GF-D8 (cell line): ENCODE measurements at places on chromosomes 7 and 10.

- DNase-seq: no peak
Measured at GRCh38 chr7:3568516-3568915, 267.5 kb downstream of the SDK1 start.

GRCh38 chr10:71984126-71984808 lies 20.1 kb downstream of the CHST3 start:
- no peak for DNase-seq

DNA sequence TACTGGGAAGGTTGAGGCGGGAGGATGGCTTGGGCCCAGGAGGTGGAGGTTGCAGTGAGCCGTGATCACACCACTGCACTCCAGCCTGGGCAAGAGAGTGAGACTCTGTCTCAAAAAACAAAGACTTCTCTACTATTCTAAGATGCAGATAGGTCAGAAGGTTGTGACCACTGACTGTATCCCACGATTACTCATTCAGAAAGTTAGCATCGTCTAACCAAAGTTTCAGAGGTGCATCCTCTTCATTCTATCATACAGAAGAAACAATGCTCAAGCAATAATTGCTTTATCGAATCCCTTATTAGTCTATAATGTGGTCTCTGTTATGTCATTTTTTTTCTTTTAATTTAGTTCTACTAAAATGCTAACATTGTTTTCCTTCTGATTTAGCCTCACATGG lies 348.7 kb upstream of the LRGUK start:
- no peak for DNase-seq

- no peak for DNase-seq
Measured at GRCh38 chr10:23910291-23910690, 298.6 kb upstream of the KIAA1217 start.

DNA sequence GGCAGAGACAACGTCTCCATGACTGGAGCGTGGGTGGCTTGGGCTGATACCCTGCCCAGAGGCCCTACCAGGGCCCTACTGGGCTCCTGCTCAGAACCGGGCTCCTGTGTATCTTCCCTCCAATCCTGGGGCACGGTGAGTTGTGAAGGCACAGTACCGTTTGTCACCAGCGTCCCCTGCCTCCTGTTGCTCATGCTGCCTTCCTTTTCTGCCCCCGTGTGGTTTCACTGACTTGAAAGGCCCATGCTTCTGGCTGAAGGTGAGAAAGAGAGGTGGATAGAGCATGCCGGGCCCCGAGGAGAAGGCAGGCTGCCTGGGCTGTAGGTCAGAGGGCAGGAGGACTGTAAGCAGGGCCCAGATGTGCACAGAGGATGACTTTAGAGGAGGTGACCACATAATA lies 9.1 kb upstream of the DMBT1 start:
- no peak for DNase-seq

DNA sequence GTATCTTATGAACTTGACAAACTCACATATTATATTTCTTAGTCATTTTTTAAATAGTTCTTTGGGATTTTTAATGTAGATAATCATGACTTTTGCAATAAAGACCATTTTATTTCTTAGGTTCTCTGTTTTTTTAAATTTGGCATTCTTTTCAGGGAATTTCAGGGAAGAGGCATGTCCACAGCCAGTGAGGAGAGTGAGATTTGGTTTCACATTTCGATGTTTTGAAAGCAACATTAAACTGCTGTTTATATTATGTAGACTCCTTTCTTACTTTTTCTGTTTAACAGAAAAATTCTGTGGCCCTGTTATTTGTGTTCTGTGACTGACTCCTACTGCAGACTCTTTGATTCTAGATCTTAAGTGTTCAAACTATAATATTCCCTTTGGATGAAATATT lies 153.7 kb downstream of the FAM107B start:
- no peak for DNase-seq

DNA sequence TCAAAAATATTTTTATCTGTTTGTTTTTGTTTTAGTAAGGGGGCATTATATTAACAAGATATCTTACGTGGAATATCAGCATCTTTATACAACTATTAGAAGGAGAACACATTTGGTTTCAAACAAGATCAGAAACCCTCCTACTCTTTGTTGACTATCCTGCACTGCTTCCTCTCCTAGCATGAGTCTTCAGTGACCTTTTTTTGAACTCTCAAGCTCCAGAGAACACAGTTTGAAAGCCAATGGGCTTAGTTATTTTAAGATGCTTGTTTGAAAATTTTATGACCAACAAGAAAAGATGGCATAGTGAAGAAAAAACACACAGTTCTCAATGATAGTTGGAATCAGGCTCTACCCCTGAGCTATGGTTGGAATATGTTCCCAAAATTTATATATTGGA lies 37.2 kb upstream of the RTKN2 start:
- DNase-seq: no peak

DNA sequence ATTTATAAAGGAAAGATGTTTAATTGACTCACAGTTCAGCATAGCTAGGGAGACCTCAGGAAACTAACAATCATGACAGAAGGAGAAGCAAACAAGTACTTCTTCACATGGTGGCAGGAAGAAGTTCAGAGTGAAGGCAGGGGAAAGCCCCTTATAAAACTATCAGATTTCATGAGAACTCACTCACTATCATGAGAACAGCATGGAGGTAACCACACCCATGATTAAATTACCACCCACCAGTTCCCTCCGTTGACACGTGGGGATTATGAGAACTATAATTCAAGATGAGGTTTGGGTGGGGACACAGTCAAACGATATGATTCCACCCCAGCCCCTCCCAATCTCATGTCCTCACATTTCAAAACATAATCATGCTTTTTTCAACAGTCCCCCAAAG lies 124.2 kb upstream of the PCGF5 start:
- DNase-seq: no peak

GRCh38 chr7:25385506-25386136 lies 157.3 kb upstream of the NPVF start:
- no peak for DNase-seq

DNA sequence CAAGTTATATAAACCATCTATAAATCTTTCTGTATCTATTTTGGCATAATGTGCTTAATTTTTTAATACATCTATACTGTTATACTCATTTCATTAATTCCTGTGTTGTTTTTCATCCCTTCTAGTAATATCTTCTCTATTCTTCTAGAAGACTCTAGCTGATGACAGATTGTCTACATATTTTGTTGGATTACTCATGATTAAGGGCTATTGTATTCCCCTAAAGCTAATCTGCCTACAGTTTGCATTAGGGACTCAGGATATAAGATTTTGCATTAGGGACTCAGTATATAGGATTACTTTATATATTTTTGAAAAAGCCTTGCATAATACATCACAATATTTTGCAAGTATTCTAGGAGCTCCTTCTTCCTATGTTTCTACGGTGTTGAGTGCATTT lies 8.3 kb upstream of the SEMA3A start:
- no peak for DNase-seq

DNA sequence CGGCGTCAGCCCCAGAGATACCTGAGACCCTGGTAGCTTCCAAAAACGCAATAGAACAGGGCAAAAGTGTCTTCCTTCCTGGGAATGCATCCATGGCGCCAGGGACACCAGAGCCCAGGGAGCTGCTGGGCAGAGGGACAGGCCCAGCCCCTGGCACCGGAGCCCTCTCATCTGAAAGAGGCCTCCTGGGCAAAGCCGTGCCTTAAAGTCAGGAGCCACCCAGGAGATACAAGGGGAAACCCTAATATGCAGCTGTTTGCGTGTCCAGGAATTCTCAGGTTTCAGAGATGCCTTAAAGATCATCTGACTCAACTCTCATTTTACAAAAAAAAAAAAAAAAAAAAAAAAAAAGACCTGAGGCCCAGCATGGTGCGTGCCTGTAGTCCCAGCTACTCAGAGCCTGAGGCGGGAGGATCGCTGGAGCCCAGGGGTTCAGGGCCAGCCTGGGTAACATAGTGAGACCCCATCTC lies 28.0 kb downstream of the NUDT1 start:
- DNase-seq: no peak
